A549 (cell line): ENCODE measurements at places on chromosomes 2 and 18.

DNA sequence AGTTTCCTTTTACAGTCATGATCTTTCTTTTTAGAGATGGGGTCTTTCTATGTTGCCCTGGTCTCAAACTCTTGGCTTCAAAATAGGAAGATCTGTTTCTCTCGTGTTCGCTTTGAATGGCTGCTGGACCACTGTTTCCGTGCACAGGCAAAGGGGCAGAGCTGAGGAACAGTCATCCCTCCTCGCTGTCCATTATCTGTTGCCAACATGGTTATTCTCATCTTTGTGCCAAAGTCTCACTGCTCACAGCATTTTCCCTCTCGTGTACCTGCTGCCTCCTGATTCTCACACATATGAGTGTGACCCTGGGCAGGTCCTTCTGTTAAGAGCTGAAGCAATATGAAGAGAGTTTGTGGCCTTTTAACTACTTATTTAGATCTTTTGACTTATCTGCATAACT, 28.0 kb upstream of the CCNYL1 start:
- peak; percentile 58 for DNase-seq

- no peak for DNase-seq
Measured at GRCh38 chr2:220745682-220746081, 826.4 kb downstream of the EPHA4 start.

- DNase-seq: peak; percentile 61
Measured at GRCh38 chr2:86221066-86221684, 21.9 kb downstream of the MRPL35 start.

- DNase-seq: no peak
Measured at GRCh38 chr2:172423160-172423559, 4.2 kb upstream of the ITGA6 start.
